Astrocyte of the cerebellum (primary cell): ENCODE measurements at places on chromosomes 5 and 9.

DNA sequence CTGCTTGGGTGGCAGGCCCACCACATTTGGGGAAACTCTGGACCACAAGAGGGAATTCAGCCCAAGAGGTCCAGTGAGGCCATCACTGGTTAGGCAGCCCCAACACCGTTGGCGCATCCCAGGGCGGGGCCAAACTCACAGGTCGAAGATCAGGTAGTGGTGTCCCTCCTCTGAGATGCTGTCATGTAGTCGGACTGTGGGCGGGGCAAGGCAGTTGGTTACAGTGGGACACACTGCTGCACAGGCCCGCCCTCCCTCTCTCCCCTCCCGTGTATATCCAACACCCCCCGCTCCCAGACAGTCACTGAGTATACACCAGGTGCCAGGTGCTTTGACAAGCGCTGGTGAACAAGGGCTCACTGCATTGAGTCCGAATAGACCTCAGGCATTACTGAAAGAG lies 32.1 kb downstream of the CAMK2A start:
- DNase-seq = no peak

- no peak for DNase-seq
Measured at GRCh38 chr9:131420980-131421624, 27.2 kb downstream of the PRRC2B start.

- DNase-seq = no peak
Measured at GRCh38 chr9:95124582-95125367, 192.7 kb downstream of the FANCC start.

- DNase-seq = no peak
Measured at GRCh38 chr5:167167191-167167795, 1124.2 kb upstream of the WWC1 start.

GRCh38 chr9:125700791-125701190 lies 6.2 kb downstream of the MAPKAP1 start:
- no peak for DNase-seq

DNA sequence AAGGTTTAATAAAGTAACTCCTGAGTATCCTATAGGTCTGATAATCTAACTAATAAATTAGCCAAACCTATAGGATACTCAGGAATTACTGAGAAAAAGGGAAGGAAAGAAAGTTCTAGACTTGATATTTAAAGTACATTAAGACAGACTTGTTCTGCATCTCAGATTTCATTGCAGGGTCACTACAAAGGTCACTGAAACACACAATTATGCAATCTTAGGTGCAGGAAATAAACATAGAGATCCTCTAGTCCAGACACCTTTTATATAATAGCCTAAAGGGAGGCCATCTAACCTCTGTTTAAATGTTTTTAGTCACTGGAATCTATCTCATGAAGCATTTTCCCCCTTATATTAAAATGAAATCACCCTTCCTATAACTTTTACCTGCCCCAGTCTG lies 1215.7 kb downstream of the MAT2B start:
- DNase-seq = no peak

DNA sequence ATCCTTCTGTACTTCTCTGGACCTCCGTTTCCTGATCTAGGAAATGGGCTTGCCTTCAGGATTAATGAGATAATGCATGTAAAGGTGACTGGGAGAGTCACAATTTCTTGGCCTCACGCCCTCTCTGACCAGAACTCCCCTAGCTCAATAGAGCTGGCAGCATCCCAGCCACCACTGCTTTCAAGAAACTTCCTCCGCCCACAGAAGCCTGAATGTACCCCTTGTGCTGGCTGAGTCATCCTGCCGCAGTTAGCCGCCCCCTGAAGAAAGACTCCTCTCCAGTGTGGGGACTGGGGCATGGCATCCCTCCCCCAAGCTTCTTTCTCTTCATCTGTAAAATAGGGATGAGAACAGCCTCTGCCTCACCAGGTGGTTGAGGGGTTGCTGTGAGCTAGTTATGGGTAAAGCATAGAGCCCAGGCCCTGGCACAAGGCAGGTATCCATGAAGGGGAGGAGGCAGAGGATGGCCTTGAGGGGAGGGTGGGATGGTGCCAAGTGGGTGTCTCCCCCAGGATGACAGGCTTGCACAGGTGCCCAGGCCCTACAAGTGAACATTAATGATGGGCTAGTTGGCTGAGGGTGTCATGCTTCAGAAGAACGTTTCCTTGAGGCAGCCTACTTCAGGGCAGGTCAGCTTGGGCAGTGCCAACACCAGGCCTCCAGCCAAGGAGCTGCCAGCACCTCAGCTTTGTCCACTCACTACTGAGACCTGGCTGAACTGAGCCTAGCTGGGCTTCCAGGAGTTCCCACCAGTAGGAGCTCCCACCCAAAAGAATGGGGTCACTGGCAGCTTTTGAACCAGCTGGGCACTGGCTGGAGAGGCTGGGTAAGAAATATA lies 3.4 kb downstream of the PDLIM4 start:
- DNase-seq = peak; percentile 95

- DNase-seq = no peak
Measured at GRCh38 chr5:121497176-121497575, 354.5 kb upstream of the FTMT start.

- DNase-seq = peak; percentile 36
Measured at GRCh38 chr5:8756498-8757084, 789.3 kb downstream of the SEMA5A start.

- no peak for DNase-seq
Measured at GRCh38 chr5:146052780-146053179, 52.6 kb downstream of the PLAC8L1 start.

- no peak for DNase-seq
Measured at GRCh38 chr9:87611776-87612175, 114.1 kb downstream of the DAPK1 start.

DNA sequence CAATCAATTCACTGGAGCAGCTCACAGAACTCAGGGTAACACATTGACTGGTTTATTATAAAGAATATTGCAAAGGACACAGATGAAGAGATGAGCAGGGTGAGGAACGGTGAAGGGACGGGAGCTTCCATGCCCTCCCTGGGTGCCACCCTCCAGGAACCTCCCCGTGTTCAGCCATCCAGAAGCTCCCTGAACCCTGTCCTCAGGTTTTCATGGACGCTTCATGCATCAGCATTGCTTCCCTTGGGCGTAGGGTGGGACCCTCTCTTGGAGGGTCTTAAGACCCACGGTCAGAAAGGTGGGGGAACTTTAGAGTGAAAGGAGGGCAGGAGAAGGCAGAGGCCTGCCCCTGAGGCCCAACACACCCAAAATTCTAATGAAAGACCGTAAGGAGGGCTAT lies 12.8 kb downstream of the LAMC3 start:
- no peak for DNase-seq

DNA sequence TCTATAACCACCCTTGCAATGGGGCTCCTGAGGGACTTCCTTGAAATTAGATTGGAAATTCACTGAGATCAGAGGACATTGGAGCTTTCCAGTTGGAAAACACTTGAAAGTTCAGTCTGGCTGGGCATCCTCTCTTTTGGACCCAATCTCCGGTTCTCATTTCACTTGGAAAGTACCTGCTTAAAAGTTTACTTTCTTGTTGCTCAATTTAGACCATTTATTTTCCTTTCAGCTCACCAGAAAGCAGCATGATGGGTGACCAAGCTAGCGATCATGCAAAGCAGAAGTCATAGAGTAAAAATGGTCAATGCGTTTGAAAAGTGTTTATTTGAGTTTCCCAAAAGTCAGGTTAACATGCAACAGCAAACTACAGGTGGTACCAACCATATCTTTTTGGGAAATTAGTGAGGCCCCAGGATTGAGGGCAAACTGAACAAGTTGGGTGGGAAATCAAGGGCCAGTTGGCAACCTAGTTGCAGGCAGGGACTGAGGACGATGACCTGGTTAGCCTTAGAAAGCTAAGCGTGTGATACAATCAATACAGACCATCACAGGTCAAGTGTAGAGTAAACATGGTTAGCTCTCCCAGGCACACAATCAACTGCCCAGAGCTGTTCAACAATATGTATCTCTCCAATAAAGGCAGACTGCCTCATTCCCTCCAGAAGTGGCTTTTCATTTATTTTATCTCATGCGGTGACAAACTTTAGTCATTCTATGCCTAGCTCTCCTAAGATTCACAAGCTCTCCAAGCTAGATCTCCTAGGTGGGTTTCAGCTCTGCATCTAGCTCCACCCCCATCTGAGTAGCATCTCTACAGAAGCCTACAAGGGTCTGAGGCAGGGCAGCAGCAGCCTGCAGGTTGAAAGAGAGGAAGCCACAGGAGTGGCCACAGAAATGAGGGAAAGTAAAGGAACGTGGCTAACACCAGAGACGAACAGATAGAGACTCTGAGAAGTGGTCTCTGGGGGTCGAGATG lies 136.9 kb downstream of the UGCG start:
- DNase-seq = no peak

DNA sequence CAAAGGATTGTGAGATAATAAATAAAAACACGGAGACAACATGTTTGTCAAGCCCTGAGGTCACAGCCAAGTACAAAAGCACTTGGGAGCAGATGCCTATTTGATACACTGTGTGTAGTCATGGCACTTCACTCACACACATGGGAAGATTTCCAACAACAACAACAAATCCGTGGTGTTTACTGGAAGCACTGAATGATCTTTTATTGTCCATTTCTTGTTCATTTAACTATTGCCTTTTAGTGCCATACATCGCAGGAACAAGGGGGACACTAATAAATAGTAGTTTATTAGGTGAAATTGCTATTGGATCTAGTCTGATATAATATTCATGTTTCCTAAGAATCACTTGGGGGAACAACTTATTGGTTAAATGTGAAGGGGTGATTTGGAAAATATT lies 20.4 kb upstream of the GDNF start:
- DNase-seq = no peak

DNA sequence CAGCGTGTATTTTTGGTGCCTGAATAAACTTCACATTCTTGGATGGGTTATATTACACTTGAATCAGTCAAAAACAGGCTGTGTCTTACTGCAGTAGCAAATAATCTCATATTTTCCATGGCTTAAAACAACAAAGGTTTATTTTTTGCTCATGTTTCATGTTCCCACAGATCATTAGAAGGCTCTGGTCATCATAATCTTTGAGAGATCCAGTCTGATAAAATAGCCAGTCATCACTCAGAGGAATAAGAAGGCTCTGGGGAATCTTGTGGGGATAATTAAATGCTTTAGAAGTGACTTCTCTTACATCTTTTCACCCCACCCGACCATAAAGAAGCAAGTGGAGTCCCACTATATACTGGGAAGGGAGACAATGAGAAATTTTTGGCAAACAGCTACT lies 417.7 kb downstream of the PSAT1 start:
- no peak for DNase-seq

- no peak for DNase-seq
Measured at GRCh38 chr5:57537811-57538210, 55.2 kb upstream of the ACTBL2 start.

DNA sequence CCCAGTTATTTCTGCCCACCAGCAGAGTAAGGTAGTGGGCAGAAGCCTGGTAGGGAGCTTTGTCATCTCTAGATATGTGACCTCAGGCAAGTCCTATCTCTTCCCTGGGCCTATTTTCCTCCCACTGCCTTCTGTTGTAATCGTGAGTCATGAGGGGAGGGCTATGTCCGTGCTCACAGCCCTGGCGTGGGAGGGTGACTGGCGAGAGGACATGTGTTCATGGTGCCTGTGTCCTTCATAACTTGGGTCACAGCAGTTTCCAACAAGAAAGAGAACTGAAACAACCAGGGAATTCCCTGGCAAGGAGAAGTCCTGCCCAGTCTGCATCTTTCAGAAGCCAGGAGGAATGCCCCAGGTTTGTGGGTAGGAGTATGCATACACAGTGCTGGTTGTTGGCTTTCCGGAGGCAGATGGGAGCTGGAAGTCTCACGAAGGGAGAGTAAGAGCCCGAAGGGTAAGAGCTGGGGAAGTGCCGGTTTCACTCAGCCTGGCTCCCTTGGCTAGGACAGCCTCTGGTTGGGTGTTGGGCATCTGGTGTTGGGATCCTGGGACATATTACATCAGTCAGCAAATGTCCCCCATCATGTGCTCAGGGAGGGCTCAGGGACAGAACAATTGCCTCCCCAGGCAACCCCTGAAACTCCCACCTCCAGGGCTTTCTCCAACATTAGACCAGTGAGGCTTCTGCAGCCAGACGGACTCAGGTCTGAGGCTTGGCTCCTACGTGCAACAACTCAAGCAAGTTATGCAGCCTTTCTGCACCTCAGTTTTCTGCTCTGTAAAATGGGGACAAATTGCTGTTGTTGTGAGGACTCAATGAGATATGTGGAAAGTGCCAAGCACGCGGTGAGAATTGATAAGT lies 4.3 kb upstream of the TIFAB start:
- DNase-seq = no peak

DNA sequence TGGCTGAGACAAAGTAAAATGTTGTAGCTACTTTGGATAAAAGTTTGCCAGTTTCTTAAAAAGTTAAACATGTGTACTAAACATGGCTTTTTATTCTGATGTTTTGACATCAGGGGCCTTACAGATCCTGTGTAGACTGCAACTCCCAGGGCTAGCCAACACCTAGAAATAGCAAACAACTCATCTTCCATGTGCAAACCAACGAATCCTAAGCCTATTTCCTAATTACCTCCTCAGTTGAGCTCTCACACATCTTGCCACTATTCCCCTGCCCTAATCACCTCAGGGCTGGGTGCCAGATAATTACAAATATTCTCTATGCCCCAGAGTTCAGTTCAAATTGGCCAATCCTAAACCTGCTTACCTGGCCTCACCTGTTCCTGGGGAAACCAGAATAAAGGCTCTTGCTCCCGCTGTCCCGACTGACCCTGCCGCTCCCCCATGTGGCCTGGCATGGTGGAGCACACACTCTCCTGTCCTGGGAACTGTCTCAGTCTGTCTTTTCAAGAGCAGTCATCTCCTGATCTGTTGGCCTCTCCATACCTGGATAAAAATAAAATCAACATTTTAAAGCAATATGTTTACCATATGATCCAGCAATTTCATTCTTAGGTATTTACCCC lies 37.1 kb upstream of the FAM169A start:
- no peak for DNase-seq

DNA sequence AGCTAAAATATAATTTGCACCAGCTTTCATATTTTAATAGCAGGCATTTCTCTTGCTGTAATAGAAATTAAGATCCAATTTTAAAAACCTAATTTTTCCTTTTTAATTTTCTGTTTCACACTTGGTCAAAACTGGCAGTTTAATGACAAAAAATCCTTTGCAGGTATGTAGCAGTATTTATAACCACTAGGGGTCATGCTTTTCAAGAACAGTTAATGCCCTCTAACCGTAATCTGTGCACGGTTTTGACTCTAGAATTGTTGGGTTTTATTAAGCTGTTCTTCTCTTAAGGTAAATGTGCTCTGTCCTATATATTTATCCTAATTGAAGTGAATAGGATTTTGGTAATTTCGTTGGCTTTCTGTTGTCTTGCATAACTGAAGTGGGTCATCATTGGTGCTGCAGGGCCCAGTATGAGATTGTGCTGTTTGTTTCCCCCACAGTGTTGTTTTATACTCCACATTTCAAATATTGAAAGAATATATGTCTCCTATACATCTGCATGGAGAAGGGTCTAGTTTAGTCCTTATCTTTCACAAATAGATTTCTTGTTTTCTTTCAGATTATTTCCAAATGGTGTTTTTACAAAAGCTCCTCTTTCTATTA lies 107.4 kb downstream of the SCAMP1 start:
- peak; percentile 54 for DNase-seq

- no peak for DNase-seq
Measured at GRCh38 chr5:159891371-159891770, 24.9 kb upstream of the ADRA1B start.

GRCh38 chr5:96896806-96897205 lies 20.5 kb downstream of the ERAP2 start:
- DNase-seq = no peak

GRCh38 chr5:103473725-103474124 lies 88.9 kb downstream of the NUDT12 start:
- DNase-seq = no peak

GRCh38 chr5:151280443-151280842 lies 23.1 kb downstream of the SLC36A3 start:
- DNase-seq = no peak
